ENCODE measurements at places on chromosomes 5 and 9.

DNA sequence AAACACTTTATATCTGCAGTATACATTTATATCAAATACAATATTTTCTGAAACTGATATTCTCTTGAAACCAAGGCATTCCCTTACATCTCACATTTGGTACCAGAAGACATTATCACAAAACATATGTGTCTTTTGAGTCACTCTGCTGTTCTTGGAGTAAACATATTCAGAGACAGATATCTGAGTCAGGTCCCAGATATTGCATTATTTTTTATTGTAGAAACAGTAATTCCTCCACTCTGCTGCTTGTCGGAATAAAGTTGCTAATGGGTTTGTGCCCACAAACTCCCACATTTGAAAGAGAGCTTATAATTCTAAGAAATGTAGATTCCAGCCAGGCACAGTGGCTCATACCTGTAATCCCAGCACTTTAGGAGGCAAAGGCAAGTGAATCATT is 261.1 kb upstream of the DAPK1 start:
- no peak for DNase-seq

GRCh38 chr5:83891261-83891660 is 170.6 kb upstream of the HAPLN1 start:
- DNase-seq: no peak

DNA sequence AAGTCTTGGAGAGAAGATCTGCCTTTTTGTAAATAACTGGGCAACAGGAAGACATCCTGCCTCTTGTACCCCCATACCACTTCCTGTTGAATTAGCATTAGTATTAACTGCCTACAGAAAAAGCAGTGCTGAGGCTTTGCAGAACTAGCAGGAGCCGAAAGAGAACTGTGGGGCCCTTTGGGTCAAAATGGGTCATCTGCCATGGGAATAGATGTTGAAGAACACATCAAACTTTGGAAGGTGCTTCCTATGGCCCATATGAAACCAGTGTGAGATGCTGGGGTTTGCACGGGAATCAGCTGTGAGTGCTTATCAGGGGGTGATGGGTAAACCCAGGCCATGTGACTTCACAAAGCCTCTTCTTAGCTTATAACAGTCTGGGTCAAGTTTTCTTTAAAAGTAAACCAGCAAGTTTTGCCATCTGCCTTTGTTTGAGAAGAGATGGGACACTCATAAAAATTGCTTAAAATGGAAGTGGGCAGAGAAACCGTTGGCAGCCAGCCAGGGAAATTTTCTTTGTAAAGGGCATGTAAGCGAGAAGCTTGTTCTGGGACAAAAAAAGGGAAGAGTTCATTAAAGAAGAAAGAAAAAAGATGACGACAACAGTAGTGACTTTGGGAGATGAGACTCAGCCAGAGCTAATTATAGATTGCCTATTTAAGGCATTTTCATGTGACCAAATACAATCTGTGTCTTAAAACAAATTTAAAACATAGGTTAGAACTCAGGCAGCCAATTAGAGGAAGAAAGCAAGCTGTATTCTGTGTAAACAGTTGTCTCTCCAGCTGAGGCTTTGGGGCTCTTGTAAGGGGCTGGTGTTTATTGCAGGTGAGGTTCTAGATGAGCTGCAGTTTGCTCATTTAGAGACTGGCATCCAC is 4.4 kb downstream of the SLC25A25 start:
- DNase-seq: peak; percentile 40

DNA sequence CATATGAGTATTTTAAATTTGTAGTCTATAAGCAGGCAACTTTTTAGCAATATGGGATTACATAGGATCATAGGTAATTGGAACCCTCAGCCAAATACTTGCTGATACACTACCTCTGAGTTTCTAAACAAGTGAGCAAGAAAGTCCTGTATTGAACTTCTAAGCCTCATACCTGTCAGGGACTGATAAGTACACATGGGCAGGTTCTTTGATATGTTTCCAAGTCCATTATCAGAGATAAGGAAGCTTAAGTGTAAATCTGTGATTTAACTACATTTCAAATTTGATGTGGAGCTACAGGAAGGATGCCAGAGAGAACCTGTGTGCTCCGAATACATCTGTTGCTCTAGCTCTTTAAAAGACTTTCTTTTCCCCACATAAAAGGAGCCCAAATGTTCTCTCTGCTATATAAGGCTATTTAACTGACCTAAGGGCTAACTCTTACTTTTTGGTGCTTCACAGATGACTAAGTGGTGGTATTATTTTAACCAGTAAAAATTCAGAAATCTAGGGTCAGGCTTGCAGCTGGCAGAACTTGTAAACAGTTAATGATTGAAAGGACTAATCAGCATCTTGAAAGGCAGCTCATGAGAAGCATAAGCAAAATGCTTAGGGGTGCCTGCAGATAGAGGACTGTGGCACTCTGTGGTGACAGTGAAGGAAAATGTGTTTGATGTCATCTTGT is 228.6 kb downstream of the NR3C1 start:
- no peak for DNase-seq

GRCh38 chr5:154811653-154812465 is 38.5 kb downstream of the FAXDC2 start:
- DNase-seq: peak; percentile 21

DNA sequence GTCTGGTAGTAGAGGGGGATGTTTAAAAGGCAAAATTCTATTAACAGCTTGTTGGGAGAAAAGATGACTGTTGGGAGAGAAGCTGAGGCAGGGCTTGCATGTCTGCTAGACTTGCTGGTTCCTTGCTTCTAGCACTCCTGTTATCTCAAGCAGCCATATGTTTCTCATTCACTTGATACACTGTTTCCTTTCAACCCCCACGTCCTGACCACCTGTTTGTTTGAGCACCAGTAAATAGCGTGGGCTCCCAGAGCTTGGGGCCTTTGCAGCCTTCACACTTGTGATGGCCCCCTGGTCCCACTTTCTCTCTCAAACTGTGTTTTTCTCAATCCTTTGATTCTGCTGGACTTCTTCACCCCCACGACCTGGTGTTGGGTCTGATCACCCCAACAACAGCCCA is 111.7 kb upstream of the TMEM161B start:
- DNase-seq: no peak

DNA sequence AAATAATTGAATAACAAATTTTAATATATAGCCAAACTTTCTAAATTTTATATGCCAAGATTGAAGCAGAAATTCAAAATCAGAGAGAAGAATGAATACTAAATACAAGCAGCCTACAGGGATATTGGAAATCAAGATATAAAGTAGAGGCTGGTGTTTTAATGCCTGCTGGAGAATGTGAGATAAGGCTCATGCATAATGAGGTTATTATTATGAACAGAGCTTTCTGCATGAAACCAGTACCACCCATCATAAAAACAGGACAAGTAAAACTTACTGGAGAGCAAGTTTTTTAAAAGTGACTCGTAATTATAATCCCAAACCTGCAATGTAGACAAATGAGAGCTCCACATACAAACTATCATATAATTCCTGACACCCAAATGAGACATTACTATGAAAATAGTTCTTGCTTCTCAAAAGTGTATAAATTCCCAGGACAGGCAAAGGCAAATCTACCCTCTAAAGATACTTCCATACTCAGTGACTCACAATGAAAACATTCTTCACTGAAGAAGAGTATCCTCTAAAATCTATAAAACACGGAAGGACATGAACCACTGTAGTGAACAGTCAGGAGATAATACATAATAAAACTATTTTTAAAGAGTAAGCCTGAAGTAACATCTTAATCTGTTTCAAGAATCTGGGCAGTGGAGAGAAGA is 532.0 kb upstream of the GRAMD2B start:
- DNase-seq: no peak

GRCh38 chr5:26674846-26675245 is 363.5 kb downstream of the CDH9 start:
- no peak for DNase-seq

DNA sequence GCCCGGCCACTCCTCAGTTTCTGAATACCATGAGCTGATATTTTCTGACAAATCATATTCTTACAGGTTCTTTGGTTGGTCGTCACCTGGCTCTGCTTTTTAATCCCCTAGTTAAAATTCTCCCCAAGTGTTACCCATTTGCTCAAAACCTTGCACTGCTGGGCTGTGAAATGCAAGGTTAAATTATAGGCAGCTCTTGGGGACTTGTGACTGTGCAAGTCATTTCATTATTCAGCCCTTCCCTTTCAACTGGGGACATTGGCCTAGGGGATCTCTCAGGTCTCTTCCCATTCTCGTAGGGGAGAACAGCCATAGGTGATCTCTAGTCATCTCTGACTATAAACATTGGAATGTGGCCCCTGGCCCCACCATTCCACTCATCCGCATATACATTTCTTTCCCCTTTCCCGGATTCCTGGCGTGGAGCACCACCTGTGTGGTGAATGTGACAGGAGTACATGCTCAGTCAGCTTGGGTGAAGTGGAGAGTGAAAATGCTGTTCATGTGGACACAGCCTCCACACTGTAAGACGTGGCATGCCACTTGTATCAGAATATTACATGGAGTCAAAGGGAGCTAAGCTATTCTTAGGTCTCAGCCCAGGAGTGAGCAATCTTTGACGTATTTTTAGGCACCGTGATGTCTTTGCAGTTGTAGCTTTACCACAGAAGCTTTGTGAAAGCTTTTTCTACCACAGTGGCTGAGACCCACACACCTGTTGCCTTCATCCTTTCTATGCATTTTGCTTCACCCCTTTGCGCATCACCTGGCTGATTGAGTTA is 386.7 kb downstream of the KDM4C start:
- no peak for DNase-seq

- no peak for DNase-seq
Measured at GRCh38 chr5:134511796-134512660, 13.4 kb upstream of the JADE2 start.

GRCh38 chr5:59745415-59745863 is 148.1 kb downstream of the PDE4D start:
- peak; percentile 8 for DNase-seq

DNA sequence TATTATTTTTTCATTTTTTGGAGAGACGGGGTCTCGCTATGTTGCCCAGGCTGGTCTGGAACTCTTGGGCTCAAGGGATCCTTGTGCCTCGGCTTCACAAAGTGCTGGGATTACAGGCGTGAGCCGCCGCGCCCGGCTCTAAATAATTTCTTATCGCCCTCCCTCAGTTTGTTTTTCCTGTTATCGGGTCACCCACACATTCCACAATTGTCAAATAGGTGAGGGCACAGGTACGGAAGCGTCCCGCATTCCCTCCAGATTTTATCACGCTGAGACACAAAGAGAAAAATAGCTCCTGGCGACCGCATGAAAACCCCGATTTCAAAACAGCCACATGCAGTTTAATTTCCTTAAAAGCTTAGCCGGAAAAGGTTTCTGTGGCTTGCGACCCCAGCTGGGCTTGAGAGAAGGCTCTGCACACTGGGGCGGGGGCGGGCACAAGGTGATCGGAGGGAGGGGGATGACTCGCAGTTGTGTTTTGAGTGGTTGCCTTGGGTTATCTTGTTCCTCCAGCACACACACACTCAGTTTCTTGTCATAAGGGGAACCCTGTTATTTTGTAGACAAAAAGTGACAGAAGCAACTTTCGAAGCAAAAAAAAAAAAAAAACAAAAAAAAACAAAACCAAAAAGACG is 717 bp upstream of the IQGAP2 start:
- no peak for DNase-seq

- no peak for DNase-seq
Measured at GRCh38 chr9:121362813-121363621, 7.0 kb downstream of the STOM start.

GRCh38 chr9:101620452-101620851 is 25.7 kb upstream of the PPP3R2 start:
- DNase-seq: no peak

GRCh38 chr9:36855448-36856315 is 178.4 kb downstream of the PAX5 start:
- no peak for DNase-seq

DNA sequence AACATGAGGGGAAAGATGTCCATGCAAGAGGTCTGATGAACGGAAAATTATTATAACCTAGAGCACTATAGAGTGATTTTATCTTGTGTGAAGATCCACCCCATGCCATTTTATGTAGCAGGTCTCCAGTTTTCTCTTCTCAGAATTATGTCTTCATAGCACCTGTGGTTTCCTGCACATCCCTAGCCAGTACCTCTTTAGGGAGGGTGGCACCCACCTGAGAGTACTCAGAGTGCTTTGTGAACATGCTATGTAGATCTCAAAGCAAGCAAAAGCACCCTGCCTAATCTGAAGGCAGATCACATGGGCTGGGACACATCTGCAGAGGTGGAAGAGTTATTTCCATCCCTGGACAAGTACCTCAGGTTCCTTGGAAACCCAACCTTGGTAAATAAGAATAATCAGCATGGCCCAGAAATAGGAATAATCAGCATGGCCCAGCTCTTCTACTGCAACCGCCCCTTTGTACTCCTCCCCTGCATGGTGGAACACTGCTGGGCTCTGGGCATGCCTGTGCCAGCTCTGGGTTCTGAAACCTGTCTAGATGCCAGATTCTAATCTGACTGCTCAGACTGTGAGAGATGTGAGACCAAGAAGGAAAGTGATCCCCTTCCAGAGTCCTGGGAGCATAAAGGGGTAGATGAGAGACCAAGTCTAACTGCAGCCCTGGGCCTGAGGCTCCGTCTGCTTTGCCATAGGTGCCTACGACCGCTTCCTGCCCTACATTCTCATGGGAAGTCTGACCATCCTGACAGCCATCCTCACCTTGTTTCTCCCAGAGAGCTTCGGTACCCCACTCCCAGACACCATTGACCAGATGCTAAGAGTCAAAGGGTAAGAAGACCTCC is 23.7 kb downstream of the SLC22A5 start:
- DNase-seq: no peak

DNA sequence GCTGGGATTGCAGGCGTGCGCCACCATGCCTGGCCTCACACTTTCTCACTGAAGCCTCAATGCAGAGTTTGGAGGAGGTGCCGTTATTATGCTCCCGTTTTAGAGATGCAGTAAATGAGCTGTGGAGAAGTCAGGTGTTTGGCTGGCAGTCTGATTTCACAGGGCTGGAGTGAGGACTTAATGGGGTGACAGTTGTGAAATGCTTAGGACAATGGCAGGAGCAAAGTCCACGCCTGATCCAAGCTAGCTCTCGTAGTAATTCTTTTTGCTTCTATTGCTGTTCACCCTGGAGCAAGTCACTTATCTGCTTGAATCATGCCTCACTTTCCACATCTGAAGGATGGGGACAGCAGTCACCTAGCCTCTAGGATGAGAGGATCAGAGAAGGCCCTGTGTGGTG is 21.8 kb downstream of the UNC5A start:
- DNase-seq: no peak

DNA sequence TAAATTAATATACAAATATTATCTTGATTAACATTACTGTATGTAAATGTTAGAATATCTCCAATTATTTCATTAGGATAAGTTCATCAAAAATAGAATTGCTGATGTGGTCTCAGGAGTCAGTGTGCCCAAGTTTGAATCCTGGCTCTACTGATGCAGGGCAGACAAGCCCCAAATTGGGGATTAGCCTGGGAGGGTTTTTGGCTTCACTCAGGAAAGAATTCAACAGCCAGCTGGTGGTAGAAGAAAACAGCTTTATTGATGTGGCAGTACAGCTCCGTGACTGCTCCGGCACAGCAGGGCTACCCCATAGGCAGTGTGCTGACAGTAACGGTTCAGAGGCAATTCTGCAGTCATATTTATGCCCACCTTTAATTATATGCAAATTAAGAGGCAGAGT is 32.5 kb downstream of the COL27A1 start:
- DNase-seq: no peak
